Esophagus squamous epithelium (tissue), 5 donors: ENCODE measurements at places on chromosomes 16 and 17.

DNA sequence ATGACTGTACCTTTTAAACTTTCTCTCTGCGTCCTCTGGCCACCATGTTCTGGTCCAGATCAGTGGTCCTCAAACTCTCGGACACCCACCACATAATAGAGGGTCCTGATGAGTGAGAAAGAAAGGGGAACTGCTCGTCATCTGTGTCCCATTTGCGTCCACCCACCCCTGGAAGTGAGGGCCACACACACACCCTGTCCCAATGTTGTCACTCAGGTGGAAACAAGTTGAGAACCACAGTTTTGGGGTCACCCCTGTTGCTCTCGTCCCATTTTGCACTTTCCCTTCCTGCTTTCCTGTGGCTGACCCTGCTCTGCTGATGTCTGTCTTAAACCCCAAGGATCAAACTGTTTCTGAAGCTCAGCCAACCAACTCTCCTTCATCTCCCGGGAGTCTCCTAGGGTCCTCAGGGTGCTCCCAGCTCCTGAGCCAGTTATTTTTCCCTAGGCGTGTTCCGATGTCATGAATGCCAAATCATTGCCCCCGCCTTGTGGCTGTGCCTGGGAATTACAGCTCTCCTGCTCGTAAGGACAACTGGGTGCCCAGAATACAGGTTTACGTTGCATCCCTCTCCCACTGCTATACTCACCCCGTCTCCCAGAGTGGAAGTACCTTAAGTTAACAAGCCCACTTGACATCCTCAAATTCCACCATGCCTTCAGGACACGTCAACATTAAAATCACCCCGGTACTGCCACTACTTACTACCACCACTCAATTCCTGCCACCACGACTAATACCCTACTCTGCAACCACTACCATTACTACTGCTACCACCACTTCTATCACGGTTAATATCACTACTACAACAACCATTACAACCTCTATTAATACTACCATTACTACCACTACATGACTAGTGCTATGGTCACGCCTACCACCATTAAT, 26.0 kb upstream of the HNF1B start:
- peaks cover 31% of the 10 kb centered on the region for H3K27me3 ChIP-seq
- DNase-seq, result no peak
- no peaks in the 10 kb centered on the region for H3K4me1 ChIP-seq
- H3K27ac ChIP-seq, result no peak overlapping the region
- no peaks in the 10 kb centered on the region for H3K36me3 ChIP-seq
- H3K4me3 ChIP-seq, result no peak overlapping the region

GRCh38 chr17:65442250-65442649, 119.2 kb downstream of the AXIN2 start:
- H3K4me1 ChIP-seq, result no peaks in the 10 kb centered on the region
- H3K27me3 ChIP-seq, result no peaks in the 10 kb centered on the region
- no peaks in the 10 kb centered on the region for H3K36me3 ChIP-seq
- no peak overlapping the region for H3K4me3 ChIP-seq
- H3K27ac ChIP-seq, result no peak overlapping the region
- no peak for DNase-seq

GRCh38 chr17:38702916-38703741, 1.9 kb upstream of the MLLT6 start:
- H3K4me3 ChIP-seq, result peak overlapping the region; percentile 94
- no peak for DNase-seq
- peaks cover 78% of the 10 kb centered on the region for H3K4me1 ChIP-seq
- peak overlapping the region; percentile 96 for H3K27ac ChIP-seq
- no peaks in the 10 kb centered on the region for H3K27me3 ChIP-seq

GRCh38 chr17:61201211-61201610, 198.4 kb upstream of the TBX2 start:
- no peaks in the 10 kb centered on the region for H3K36me3 ChIP-seq
- H3K4me1 ChIP-seq, result no peaks in the 10 kb centered on the region
- no peak overlapping the region for H3K4me3 ChIP-seq
- H3K27ac ChIP-seq, result peak overlapping the region; percentile 76
- H3K27me3 ChIP-seq, result no peaks in the 10 kb centered on the region
- DNase-seq, result no peak

GRCh38 chr16:12426122-12426521, 377.6 kb downstream of the CPPED1 start:
- no peak overlapping the region for H3K27ac ChIP-seq
- H3K27me3 ChIP-seq, result no peaks in the 10 kb centered on the region
- H3K36me3 ChIP-seq, result no peaks in the 10 kb centered on the region
- no peak overlapping the region for H3K4me3 ChIP-seq

DNA sequence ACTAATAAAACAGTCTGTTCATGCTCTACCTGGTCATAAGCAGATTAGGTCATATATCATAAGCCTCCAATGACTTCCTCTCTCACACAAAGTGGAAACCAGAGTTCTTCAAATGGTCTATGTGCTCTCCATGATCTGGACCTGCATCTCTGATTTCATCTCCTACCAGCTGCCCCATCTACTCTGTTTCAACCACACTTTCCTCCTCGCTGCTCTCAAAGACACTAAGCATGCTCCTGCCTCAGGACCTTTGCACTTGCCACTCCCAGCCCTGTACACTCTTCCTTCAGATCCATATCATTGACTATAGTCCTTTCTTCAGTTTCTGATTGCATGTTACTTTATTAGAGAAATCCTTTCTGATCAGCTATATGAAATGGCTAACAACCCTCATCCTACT, 196.8 kb downstream of the PHKB start:
- no peak overlapping the region for H3K4me3 ChIP-seq
- no peak overlapping the region for H3K27ac ChIP-seq
- H3K27me3 ChIP-seq, result no peaks in the 10 kb centered on the region
- peaks cover 78% of the 10 kb centered on the region for H3K36me3 ChIP-seq

- peaks cover 8% of the 10 kb centered on the region for H3K4me1 ChIP-seq
- H3K27me3 ChIP-seq, result no peaks in the 10 kb centered on the region
- H3K27ac ChIP-seq, result peak overlapping the region; percentile 60
- DNase-seq, result no peak
Measured at GRCh38 chr17:65783845-65784334, 222.4 kb upstream of the AXIN2 start.

- no peak for DNase-seq
- H3K4me1 ChIP-seq, result no peaks in the 10 kb centered on the region
- no peaks in the 10 kb centered on the region for H3K36me3 ChIP-seq
- no peak overlapping the region for H3K27ac ChIP-seq
- H3K4me3 ChIP-seq, result no peak overlapping the region
Measured at GRCh38 chr17:56785405-56785804, 48.3 kb downstream of the C17orf67 start.

DNA sequence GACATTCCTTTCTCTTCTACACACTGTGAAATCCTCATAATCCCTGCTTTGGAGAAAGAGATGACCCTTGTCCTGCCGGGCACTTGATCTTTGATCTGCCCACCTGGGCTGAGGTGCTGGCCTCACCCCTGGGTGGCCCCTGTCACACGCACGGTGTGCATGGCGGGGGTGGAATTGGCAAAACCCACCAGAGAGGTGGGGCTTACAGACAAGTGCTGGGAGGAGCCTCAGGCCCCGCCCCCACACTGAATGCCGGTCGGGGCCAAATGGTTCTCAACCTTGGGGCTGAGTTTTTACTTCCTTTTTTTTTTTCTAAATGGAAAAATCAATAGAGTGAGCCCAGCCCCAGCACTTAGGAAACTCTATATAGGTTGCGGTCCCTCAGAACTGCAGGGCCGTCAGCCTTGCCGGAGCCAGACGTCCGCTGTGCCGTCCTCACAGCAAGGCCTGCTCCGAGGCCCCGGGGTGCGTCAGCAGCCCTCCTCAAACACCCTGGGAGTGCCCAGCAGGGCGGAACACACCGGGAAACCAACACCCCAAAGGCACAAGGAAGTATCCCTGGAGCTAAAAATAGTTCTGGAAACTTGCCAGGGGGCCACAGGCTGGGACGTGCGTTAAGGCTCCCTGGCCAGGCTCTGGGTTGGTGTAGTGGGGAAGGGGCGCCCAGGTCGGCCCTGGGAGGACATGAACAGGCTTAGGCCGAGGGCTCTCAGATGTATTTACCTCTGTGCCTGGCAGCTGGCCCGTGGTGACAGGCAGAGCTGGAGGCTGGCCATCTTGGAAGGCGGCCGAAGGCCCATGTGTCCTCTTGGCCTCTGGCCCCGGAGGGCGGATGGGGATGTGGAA, 11.0 kb downstream of the GPRC5C start:
- peak overlapping the region; percentile 25 for H3K4me3 ChIP-seq
- no peak for DNase-seq
- H3K4me1 ChIP-seq, result peaks cover 27% of the 10 kb centered on the region
- no peaks in the 10 kb centered on the region for H3K36me3 ChIP-seq

DNA sequence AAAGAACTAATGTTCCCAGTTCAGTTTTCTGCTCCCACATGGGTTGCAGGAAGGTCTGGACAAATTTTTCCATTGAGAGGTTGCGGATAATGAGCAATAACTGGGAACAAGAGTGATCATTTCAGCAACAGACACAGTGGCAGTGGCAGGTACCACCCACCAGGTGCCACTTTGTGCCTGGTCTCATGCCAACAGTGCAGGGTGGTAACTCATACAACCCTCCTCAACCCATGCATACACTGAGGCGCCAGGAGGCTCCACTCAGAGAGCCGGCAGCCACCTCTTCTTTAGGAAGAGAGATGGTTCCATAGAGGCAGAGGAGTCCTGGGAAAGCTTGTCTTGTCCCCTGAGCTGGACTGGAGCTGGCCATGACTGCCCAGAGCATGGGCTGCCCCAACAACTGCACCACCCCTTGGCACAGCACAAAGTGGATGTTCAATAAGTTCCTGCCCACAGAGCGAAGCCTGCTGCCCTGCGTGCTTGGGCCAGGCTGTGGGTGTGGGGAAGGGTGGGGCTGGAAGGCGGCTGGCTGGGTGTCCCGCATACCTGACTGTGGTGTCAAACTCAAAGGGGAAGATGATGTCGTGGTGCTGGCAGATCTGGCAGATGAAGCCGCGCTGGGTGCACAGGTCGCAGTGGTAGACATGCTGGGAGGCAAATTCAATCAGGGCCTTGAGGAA, 6.4 kb upstream of the ARHGAP27 start:
- peaks cover 23% of the 10 kb centered on the region for H3K36me3 ChIP-seq
- H3K4me3 ChIP-seq, result no peak overlapping the region
- no peak for DNase-seq

- H3K4me1 ChIP-seq, result peaks cover 6% of the 10 kb centered on the region
- DNase-seq, result no peak
- no peak overlapping the region for H3K27ac ChIP-seq
- H3K4me3 ChIP-seq, result no peak overlapping the region
- no peaks in the 10 kb centered on the region for H3K27me3 ChIP-seq
Measured at GRCh38 chr16:78659668-78660217, 560.3 kb downstream of the WWOX start.

DNA sequence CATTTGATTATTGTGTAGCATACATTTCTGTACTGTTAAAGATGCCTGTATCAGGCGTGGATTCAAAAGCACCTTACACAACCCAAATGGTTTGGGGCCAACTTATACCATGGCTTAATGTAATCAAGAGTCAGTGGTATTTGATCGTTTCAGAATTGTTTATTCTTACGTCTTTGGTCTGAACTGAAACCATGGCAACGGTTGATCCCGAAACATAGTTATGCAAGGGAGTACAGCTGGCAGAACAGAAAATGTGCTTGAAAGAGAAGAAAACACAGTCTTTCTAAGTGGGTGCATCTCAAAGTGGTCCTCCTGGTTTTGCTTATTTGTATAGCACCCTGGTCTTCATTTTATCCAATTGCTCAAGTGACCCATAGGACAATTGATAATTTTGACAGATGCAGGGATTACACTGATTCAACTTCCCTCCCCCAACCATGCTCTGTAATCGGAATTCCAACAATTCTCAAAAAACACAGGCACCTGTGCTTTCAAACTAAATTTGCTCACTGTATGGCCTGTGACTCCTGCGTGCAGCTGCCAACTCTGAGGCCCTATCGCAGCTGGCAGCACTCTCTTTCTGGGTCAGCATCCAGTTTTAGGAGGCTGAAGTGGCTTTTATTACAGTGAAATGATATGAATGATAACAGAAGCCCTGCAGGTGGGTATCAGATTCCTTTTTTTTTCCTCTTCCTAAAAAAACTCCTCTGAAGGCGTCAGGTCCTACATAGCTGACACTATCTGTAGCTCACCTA, 77.0 kb upstream of the AXIN2 start:
- no peaks in the 10 kb centered on the region for H3K36me3 ChIP-seq
- no peak for DNase-seq
- no peak overlapping the region for H3K27ac ChIP-seq
- no peaks in the 10 kb centered on the region for H3K4me1 ChIP-seq
- H3K27me3 ChIP-seq, result no peaks in the 10 kb centered on the region

DNA sequence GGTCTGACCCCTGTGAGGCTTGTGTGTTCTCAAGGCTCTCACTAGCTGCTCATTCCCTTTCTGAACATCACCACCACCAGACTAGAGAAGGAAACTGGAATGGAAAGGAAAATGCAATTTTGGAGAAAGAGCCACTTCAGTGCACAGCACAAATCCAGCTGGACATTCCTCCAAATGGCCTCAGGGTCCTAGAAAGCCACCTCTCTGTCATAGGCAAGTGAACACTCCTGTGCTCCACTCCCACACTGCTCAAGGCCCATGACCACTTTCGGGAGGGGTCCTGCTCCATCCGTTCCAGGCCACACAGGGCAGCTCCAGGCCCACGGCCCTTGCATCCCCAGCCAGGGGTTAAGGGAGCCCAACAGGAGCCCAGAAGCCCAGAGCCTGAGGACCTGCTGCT, 2.6 kb downstream of the LRRC75A start:
- H3K27ac ChIP-seq, result no peak overlapping the region
- no peaks in the 10 kb centered on the region for H3K36me3 ChIP-seq
- no peak for DNase-seq
- peaks cover 46% of the 10 kb centered on the region for H3K4me1 ChIP-seq

DNA sequence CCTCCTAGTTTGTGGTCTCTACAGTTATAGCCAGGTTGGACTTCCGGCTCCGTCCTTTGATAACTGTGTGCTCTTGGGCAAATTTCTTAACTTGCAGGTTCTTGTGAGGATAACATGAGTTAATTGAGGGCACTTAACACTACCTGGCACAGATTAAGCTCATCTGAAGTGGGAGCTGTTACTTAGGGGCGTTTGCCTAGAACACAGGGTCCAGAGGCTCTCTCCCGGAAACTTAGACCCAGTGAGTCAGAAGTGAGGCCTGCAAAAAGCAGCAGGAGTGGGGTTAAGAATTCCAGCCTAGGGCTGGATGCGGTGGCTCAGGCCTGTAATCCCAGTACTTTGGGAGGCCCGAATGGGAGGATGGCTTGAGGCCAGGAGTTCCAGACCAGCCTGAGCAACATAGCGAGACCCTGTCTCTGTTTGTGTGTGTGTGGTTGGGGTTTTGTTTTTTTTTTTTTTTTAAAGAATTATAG, 1.4 kb downstream of the MVP start:
- H3K4me1 ChIP-seq, result peaks cover 100% of the 10 kb centered on the region
- peaks cover 22% of the 10 kb centered on the region for H3K36me3 ChIP-seq
- DNase-seq, result no peak

DNA sequence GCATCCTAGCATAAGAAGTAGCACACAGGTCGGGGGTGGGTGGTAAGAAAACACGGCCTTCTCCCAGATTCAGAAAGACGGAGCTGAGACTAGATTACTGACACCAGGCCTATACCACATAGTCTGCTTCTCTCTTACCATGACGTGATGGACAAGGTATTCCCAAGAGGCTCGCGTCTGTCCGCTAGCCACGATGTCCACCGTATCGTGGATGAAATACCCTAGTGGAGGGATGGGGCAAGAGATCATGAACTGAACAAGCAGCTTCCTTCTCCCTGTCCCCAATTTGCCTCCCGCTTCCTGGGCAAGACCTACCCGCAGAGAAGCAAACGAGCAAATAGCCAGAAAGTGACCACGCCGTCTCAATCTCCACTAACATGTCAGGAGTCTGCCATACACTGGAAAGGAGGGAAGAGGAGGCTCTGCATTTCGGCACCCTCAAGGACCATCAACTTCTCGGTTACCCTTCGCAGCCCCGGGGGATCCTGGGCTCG, 820 bp downstream of the TLCD1 start:
- peaks cover 65% of the 10 kb centered on the region for H3K4me1 ChIP-seq
- no peak for DNase-seq
- peak overlapping the region; percentile 99 for H3K27ac ChIP-seq
- no peaks in the 10 kb centered on the region for H3K27me3 ChIP-seq
- peak overlapping the region; percentile 75 for H3K4me3 ChIP-seq
